ENCODE measurements at places on chromosomes 7 and 10. TPM values are rescaled to one million over a fixed set of nuclear protein-coding genes. Genes with fewer than 3 reads are reported as not detected.

SAMD9 gene
- 21.2 TPM for total RNA-seq

KCP gene
- total RNA-seq: 1.3 TPM

DNA sequence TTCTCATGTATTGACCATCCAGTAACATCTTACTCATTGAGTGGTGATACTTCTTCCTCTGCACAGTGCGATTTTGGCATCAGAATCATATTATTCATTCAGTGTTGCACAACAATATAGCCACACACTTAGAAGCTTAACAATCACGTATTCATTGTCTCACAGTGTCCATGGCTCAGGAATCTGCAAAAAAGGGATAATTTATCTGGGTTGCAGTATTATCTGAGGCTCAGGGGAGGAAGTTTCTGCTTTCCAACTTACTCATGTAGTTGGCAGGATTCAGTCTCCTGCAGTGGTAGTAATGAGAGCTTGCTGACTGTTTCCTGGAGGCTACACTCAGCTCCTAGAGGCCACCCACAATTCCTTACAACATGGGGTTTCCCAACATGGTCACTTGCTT, 803.6 kb downstream of the SORCS1 start:
- H3K27me3 ChIP-seq: no peaks in the 10 kb centered on the region
- no peak for DNase-seq
- H3K27ac ChIP-seq: no peak overlapping the region
- H3K4me3 ChIP-seq: no peak overlapping the region
- H3K4me1 ChIP-seq: no peaks in the 10 kb centered on the region
- no peaks in the 10 kb centered on the region for H3K36me3 ChIP-seq

DNA sequence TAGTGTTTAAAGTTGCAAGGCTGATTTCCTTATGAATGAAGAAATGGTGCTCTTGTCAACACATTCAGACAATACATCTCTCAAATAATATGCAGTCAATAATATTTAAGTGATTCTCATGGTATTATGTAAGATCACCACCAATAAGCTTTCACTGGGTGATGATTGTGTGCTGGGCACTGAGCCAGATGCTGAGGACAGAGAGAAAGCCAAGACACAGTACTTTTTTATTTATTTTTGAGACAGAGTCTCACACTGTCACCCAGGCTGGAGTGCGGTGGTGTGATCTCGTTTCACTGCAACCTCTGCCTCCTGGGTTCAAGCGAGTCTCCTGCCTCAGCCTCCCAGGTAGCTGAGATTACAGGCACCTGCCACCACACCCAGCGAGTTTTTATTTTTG, 130.6 kb upstream of the LSM8 start:
- no peak for DNase-seq
- H3K4me3 ChIP-seq: no peak overlapping the region
- H3K27ac ChIP-seq: no peak overlapping the region

GRCh38 chr10:127600479-127600878, 51.4 kb downstream of the NPS start:
- no peak overlapping the region for H3K4me3 ChIP-seq
- no peaks in the 10 kb centered on the region for H3K27me3 ChIP-seq
- no peaks in the 10 kb centered on the region for H3K36me3 ChIP-seq
- H3K4me1 ChIP-seq: no peaks in the 10 kb centered on the region
- DNase-seq: no peak
- no peak overlapping the region for H3K27ac ChIP-seq

Data from upper lobe of right lung (tissue), 1 donor.